ENCODE measurements at places on chromosomes 2 and 18.

- no peak for DNase-seq
These were observed 686 bp upstream of the PNO1 start for GRCh38 chr2:68157002-68157401.

GRCh38 chr2:200966770-200967169 lies 3.3 kb upstream of the ORC2 start:
- DNase-seq = no peak

- no peak for DNase-seq
These were observed 3.5 kb downstream of the NCKAP1 start for GRCh38 chr2:183034806-183035205.

DNA sequence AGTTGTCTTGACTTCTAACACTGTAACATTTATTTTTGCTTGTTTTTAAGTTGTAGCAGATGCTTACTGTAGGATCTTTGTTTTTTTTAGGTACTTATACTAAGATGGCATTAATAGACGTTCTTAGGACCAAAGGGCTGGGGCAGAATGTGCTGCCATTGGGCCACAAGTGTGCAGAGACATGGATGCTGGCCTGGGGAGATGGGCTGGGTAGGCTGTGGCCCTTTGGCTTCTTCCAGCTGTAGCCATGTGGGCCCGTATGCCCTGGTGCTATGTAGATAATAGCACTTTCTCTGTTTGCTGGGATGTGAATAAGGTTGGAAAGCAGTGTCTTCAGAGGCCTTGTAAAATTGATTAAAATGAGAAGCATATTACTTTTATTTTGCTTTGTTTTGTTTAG lies 18.8 kb downstream of the RAB31 start:
- no peak for DNase-seq

DNA sequence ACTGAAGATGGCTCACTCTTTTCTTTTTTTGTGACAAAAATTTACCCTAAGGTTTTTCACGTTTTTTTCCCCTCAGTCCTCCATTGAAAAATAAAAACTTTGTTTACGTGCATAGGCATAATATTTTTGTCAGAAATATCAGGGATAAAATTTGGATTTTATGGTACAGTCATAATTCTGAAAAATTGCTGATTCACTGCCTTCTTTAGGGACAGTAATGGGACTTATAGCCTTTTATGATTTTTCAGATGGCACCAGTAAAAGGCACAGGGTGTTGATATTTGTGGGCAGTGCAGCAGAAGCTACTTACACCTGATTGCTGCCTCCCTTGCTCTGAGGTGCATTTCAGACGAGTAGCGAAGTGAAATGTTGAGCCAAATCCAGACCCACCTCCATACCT lies 139.4 kb upstream of the CDCA7 start:
- no peak for DNase-seq

- DNase-seq = no peak
These were observed 58.6 kb upstream of the OTOF start for GRCh38 chr2:26536371-26537068.

DNA sequence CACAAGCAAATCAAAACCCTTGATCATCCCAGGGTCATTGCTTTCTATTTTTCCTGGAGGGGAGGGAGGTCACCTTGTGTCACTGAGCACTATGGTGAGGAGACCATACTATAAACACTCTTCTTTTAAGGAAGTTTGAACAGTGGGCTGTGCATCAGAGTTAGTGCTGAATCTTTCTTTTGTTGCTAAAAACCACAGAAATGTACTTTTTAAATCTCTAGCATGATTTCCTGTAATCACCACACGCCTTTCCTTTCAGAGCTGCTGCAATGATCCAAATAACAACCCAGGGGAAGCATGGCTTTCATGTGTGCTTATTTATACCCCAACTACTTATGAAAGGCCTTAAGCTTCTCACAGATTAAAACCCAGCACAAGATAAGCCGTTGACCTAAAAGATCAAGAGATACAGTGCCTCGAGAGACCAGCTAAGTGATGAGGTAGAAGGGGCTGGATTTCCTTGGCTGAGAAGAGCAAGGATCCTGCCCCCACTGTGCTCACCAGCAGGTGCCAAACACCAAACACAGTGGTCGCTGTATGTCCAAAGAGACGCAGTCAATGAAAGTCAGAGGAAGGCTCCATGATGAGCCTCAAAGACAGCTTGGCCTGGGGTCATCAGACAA lies 34.7 kb downstream of the TRABD2A start:
- peak; percentile 11 for DNase-seq

GRCh38 chr18:56722518-56722917 lies 71.4 kb downstream of the WDR7 start:
- DNase-seq = no peak

DNA sequence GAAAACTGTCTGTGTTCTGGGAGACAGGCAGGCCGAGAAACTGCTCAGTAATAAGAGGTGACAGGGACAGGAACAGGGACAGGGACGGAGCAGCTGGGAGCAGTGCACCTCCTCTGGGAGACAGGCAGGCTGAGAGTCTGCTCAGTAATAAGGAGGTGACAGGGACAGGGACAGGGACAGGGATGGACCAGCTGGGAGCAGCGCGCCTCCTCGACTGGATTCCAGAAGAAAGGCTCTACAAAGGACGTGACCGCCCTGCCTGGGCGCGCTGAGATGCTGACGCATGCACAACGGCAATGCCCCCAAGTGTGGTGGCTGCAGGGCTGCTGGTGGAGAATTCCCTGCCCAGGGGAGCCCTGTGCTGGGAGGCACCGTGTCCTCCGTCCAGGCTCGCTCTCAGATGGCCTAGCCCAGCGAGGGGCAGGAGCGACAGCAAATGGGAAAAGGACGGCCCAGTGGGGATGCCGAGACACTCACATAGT lies 44.2 kb upstream of the PXDN start:
- no peak for DNase-seq

GRCh38 chr2:235514627-235515363 lies 21.0 kb downstream of the AGAP1 start:
- DNase-seq = no peak

GRCh38 chr2:55302241-55302640 lies 33.2 kb upstream of the MTIF2 start:
- DNase-seq = no peak

- no peak for DNase-seq
These were observed 143.9 kb upstream of the ITGA6 start for GRCh38 chr2:172283476-172283875.

DNA sequence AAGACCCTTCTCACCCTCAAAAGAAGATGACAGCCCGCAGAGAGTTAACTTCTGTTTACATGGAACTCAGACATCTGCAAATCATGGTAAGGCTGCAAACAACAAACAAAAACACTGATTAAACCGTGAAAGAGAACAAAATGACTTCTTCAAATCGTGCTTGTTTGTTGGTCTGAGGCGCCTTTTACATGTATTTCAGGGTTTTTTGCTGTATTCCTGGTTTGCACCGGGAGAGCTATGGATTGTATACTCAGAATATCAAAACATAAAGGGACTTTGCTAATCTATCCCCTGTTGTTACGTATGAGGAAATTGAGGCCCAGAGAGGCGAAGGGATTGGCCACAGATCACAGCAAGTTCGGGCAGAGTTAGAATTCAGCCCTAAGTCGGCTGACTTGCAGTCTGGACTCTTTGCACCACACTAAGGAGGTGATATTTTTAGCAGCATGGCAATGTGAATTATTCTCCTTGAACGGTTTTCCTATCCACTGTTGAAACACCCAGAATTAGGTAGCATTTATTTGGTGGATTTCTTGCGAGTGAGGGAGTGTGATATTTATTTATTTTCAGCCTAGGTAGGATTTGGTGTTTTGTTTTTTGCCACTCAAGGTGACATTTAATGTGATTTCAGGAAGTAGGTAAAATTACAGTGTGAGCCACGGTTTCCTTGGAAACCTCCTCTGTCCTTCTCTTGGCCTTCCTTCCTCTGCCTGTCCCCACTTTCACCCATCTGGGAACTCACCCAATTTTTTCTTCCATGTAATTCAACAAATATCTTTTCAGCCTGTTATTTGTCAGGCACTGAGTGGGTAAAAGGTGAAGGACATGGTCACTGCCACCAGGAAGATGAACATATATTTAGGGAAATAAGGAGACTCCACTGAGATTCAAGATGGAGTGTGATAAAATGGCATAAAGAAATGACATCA lies 980 bp upstream of the PDE6D start:
- no peak for DNase-seq

- DNase-seq = no peak
These were observed 1028.4 kb upstream of the PIK3C3 start for GRCh38 chr18:40926679-40927078.

Measured in stimulated activated CD8-positive, alpha-beta memory T cell treated with anti-CD3 and anti-CD28 coated beads, Interleukin-7, amount 100 ng/mL, for 1 hour (primary cell).